Activated naive CD8-positive, alpha-beta T cell treated with anti-CD3 and anti-CD28 coated beads for 36 hours (primary cell): ENCODE measurements at places on chromosomes 1 and 21. TPM values are rescaled to one million over a fixed set of nuclear protein-coding genes. Genes with fewer than 3 reads are reported as not detected.

Gene PLEKHA6
- 1.5 TPM for total RNA-seq

GRCh38 chr1:44819608-44820327 lies 11.4 kb downstream of the BTBD19 start:
- DNase-seq, result peak; percentile 87
- H3K36me3 ChIP-seq, result peaks cover 6% of the 10 kb centered on the region

Gene KCNT2
- not detected for total RNA-seq

GRCh38 chr21:19553919-19554615 lies 1150.5 kb upstream of the TMPRSS15 start:
- H3K4me1 ChIP-seq, result no peaks in the 10 kb centered on the region
- no peak overlapping the region for H3K27ac ChIP-seq
- no peak for DNase-seq
- no peaks in the 10 kb centered on the region for H3K36me3 ChIP-seq

Gene SHE
- not detected for total RNA-seq

DNA sequence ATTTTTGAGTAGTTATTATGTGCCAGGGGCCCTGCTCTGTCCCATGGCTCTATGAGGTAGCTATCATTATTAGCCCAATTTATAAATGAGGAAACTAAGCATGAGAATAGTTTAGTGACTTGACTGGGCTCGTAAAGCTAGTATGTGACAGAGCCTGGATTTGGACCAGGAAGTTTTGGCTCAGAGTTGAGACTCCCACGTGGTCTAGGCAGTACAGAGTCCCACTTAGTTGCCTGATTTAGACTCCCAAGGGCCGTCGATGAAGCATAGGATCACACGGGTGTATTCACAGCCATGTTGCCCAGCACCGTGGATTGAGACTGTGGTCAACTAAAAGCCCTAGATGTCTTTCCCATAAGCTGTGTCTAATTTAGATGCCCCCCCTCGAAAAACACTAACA lies 81.7 kb downstream of the DDX20 start:
- H3K4me3 ChIP-seq, result no peak overlapping the region
- no peaks in the 10 kb centered on the region for H3K4me1 ChIP-seq
- no peak for DNase-seq
- peaks cover 4% of the 10 kb centered on the region for H3K27me3 ChIP-seq

DNA sequence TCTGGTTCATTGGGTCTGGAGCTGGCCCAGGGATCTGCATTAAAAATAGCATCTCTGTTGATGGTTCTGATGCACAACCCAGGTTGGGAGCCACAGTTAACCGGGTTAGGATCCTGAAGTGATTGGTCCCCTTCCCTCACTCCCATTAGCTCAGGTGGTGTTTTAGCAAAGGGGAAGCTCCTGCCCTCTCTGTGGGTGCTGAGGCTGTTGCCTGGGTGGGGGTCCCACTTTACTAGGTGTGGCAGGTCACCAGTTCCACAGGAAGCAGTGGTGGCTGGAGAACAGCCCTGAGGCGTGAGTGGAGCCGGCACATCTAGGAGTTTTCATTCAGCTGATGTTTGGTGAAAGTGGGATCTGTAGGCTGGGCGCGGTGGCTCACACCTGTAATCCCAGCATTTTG lies 86.5 kb downstream of the MAN1C1 start:
- no peak overlapping the region for H3K27ac ChIP-seq
- DNase-seq, result no peak
- H3K4me1 ChIP-seq, result peaks cover 30% of the 10 kb centered on the region
- H3K36me3 ChIP-seq, result peaks cover 10% of the 10 kb centered on the region
- no peak overlapping the region for H3K4me3 ChIP-seq
- no peaks in the 10 kb centered on the region for H3K27me3 ChIP-seq

DNA sequence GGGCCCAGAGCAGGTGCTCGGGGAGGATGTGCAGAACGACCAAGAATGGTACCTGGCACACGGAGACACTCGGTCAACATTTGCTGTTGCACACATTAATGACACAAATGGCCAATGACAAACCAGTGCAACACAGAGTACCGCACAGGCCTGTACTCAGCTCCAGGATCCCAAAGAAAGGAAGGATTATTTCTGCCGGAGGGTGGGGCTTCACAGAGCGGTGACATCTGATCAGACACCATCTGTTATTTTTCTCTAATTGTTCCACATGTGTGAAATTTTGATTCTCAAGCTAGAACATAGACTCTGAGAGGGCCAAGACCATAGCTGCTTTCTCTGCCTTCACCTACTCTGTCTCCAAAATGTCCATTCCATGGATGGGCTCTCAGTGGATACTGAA lies 100.4 kb downstream of the MRPL37 start:
- H3K36me3 ChIP-seq, result no peaks in the 10 kb centered on the region
- no peaks in the 10 kb centered on the region for H3K27me3 ChIP-seq
- H3K4me1 ChIP-seq, result peaks cover 71% of the 10 kb centered on the region
- no peak overlapping the region for H3K27ac ChIP-seq

Gene AKR7A3
- 0.52 TPM for total RNA-seq

Gene TACSTD2
- 0.33 TPM for total RNA-seq

DNA sequence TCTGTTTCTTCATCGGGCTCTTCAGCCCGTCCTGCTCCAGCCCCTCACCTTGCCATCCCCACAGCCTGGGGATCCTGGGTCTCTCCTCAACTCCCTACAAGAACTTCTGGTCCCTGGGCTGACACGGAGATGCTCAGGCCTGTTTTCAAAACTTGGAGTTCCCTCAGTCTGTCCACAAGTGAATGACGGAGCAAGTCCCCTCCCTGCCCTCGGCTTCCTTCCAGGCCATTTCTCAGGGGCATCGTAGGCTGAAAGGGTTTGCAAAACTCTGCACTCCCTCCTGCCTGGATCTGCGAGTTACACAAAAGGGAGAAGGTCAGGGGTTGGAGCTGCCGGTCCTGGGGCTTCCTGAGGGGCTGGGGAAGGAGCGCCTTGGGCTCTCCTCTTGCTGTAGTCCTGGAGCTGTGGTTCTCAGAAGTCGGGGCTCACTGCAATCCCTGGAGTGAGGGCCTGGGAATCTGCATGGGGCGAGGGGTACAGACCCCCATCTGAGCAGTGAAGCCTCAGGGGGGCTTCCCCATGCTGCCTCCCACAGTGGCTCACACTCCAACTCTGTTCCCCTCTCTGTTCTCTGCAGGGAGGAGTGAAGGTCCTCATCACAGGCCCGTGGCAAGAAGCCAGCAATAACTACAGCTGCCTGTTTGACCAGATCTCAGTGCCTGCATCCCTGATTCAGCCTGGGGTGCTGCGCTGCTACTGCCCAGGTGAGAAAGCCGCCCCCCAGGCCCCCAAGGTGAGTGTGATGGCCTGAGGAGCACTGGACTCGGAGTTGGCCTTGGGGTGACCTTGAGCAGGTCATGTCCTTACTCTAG lies 100.6 kb upstream of the VAMP3 start:
- H3K27me3 ChIP-seq, result no peaks in the 10 kb centered on the region
- no peak overlapping the region for H3K4me3 ChIP-seq
- no peak for DNase-seq
- H3K4me1 ChIP-seq, result no peaks in the 10 kb centered on the region
- no peaks in the 10 kb centered on the region for H3K36me3 ChIP-seq

Gene NMNAT2
- total RNA-seq, result not detected

Gene CYP4A11
- not detected for total RNA-seq

Gene SPRR5
- total RNA-seq, result not detected

- H3K4me3 ChIP-seq, result no peak overlapping the region
- DNase-seq, result no peak
- H3K27ac ChIP-seq, result no peak overlapping the region
- H3K36me3 ChIP-seq, result peaks cover 3% of the 10 kb centered on the region
Measured at GRCh38 chr1:115991909-115992308, 15.6 kb downstream of the SLC22A15 start.

GRCh38 chr21:15026370-15026769 lies 38.4 kb downstream of the NRIP1 start:
- H3K4me3 ChIP-seq, result no peak overlapping the region
- H3K36me3 ChIP-seq, result peaks cover 43% of the 10 kb centered on the region
- H3K27ac ChIP-seq, result no peak overlapping the region
- no peaks in the 10 kb centered on the region for H3K27me3 ChIP-seq
- no peak for DNase-seq

GRCh38 chr1:54600947-54601721 lies 22.2 kb downstream of the FAM151A start:
- H3K27ac ChIP-seq, result no peak overlapping the region
- no peaks in the 10 kb centered on the region for H3K27me3 ChIP-seq
- H3K4me1 ChIP-seq, result peaks cover 10% of the 10 kb centered on the region
- no peaks in the 10 kb centered on the region for H3K36me3 ChIP-seq
- H3K4me3 ChIP-seq, result no peak overlapping the region

GRCh38 chr1:9689971-9690381 lies 38.4 kb downstream of the PIK3CD start:
- H3K4me3 ChIP-seq, result peak overlapping the region; percentile 93
- H3K36me3 ChIP-seq, result peaks cover 44% of the 10 kb centered on the region
- peak; percentile 44 for DNase-seq
- no peaks in the 10 kb centered on the region for H3K27me3 ChIP-seq
- peak overlapping the region; percentile 94 for H3K27ac ChIP-seq
- peaks cover 73% of the 10 kb centered on the region for H3K4me1 ChIP-seq

DNA sequence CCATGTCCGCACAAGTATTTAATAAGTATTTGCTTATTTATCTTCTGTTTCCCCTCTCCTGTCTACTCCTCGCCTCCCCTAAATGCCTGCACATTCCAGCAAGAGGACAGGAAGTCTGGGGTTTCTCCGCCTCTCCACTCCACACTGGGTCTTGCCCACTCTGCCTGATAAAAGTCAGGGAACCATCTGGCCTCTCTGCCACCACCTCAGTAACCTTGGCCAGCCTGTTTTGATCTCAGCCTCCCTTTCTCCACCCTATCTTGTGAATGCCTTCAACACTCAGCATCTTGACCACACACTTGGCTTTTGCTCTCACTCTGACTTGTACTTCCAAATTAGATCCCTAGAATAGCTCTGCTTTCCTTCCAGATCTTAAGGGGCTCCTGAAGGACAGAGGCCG lies 165.3 kb upstream of the UBE2U start:
- H3K4me3 ChIP-seq, result no peak overlapping the region
- no peak for DNase-seq
- H3K4me1 ChIP-seq, result no peaks in the 10 kb centered on the region

GRCh38 chr1:24283326-24284155 lies 35.6 kb upstream of the GRHL3 start:
- H3K27me3 ChIP-seq, result peaks cover 7% of the 10 kb centered on the region
- no peaks in the 10 kb centered on the region for H3K4me1 ChIP-seq
- no peak for DNase-seq
- H3K27ac ChIP-seq, result no peak overlapping the region
- no peak overlapping the region for H3K4me3 ChIP-seq
- no peaks in the 10 kb centered on the region for H3K36me3 ChIP-seq

GRCh38 chr1:6184083-6184783 lies 4.1 kb upstream of the CHD5 start:
- no peak overlapping the region for H3K4me3 ChIP-seq
- peaks cover 44% of the 10 kb centered on the region for H3K4me1 ChIP-seq
- peaks cover 37% of the 10 kb centered on the region for H3K36me3 ChIP-seq
- DNase-seq, result no peak
- H3K27me3 ChIP-seq, result peaks cover 18% of the 10 kb centered on the region
- H3K27ac ChIP-seq, result peak overlapping the region; percentile 39

- no peak for DNase-seq
- no peaks in the 10 kb centered on the region for H3K27me3 ChIP-seq
- H3K4me3 ChIP-seq, result no peak overlapping the region
- H3K4me1 ChIP-seq, result peaks cover 9% of the 10 kb centered on the region
Measured at GRCh38 chr1:53306168-53306567, 21.7 kb downstream of the LRP8 start.

- H3K36me3 ChIP-seq, result no peaks in the 10 kb centered on the region
- DNase-seq, result no peak
- no peak overlapping the region for H3K27ac ChIP-seq
- H3K4me3 ChIP-seq, result no peak overlapping the region
- no peaks in the 10 kb centered on the region for H3K27me3 ChIP-seq
Measured at GRCh38 chr1:226981386-226981817, 41.3 kb downstream of the COQ8A start.

GRCh38 chr1:31689854-31690253 lies 14.0 kb downstream of the COL16A1 start:
- H3K36me3 ChIP-seq, result no peaks in the 10 kb centered on the region
- H3K27me3 ChIP-seq, result peaks cover 9% of the 10 kb centered on the region
- H3K4me3 ChIP-seq, result no peak overlapping the region
- no peak for DNase-seq
- H3K4me1 ChIP-seq, result no peaks in the 10 kb centered on the region

Gene UBASH3A
- total RNA-seq, result 41.1 TPM

DNA sequence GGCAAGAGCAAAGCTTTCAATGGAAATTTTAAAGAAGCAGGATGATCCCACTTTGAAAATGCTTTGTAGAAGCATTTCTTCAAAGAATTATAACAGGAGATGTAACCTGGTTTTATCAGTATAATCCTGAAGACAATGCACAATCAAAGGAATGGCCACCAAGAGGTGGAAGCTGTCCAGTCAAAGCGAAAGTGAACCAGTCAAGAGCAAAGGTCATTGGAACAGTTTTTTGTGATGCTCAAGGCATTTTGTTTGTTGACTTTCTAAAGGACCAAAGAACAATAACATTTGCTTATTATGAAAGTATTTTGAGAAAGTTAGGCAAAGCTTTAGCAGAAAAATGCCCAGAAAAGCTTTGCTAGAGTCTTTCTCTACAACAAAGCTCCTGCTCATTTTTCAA lies 5.5 kb upstream of the CD84 start:
- DNase-seq, result no peak
- peaks cover 40% of the 10 kb centered on the region for H3K4me1 ChIP-seq
- H3K36me3 ChIP-seq, result peaks cover 24% of the 10 kb centered on the region

GRCh38 chr1:112711041-112711440 lies 4.1 kb downstream of the PPM1J start:
- H3K27me3 ChIP-seq, result peaks cover 41% of the 10 kb centered on the region
- no peak overlapping the region for H3K4me3 ChIP-seq
- H3K4me1 ChIP-seq, result peaks cover 26% of the 10 kb centered on the region

- no peaks in the 10 kb centered on the region for H3K36me3 ChIP-seq
- no peak overlapping the region for H3K4me3 ChIP-seq
- no peaks in the 10 kb centered on the region for H3K27me3 ChIP-seq
- H3K27ac ChIP-seq, result no peak overlapping the region
Measured at GRCh38 chr21:20418353-20418752, 579.9 kb upstream of the NCAM2 start.

DNA sequence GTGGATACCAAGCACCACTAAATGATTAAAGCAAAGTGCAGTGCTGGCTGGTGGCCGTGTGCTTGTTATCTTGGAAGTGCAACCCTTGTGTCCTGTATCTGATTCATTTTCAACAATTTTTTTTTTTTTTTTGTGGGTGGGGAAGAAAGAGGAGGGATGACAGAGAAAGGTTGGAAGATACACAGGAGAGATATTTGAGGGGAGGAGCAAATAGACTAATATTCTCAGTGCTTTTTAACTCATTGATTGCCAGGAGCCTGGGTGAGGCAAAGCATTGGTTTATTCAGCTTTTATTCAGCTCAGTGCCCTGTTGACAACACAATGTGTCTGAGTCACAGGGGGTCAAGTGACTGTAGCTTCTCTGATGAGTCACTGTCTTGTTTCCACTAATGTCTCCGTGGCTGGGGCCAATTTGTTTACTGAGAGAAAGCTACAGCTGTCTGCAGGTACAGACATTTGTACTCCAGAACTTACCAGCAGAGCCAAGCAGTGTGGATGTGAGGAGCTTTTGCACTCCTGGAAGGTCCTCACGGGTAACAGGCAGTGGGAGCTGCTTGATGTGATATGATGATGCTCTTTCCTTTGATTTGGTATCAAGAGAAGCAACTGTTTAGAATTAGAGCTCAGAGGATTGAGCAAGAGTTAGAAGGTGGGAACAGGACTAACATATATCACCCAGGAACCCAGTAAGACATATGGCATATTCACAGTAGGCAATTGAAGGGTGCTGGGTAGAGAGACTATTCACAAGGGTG lies 23.6 kb upstream of the DNM3 start:
- H3K4me3 ChIP-seq, result no peak overlapping the region
- DNase-seq, result peak; percentile 46
- no peaks in the 10 kb centered on the region for H3K27me3 ChIP-seq
- H3K36me3 ChIP-seq, result no peaks in the 10 kb centered on the region

Gene NBPF4
- not detected for total RNA-seq
